Osteocyte (in vitro differentiated cells): ENCODE measurements at places on chromosomes 3 and 15. TPM values are rescaled to one million over a fixed set of nuclear protein-coding genes. Genes with fewer than 3 reads are reported as not detected.

Gene RHCG
- total RNA-seq: not detected in 2 replicates

Gene CPB1
- not detected in 2 replicates for total RNA-seq

Gene GOLGA8J
- 0.34 TPM in 1 of 2 replicates, not detected in the other for total RNA-seq

Gene SYNM
- total RNA-seq: 5.5 and 5.9 TPM in 2 replicates

Gene PLCH1
- total RNA-seq: not detected in 2 replicates

Gene SCAPER
- 18.6 and 20.0 TPM in 2 replicates for total RNA-seq

GRCh38 chr3:101010296-101010695 lies 17.1 kb upstream of the ABI3BP start:
- DNase-seq: no peak
- no peak overlapping the region for H3K4me3 ChIP-seq
- H3K27me3 ChIP-seq: no peaks in the 10 kb centered on the region
- peak overlapping the region; percentile 82 for H3K27ac ChIP-seq
- peaks cover 40% of the 10 kb centered on the region for H3K4me1 ChIP-seq

DNA sequence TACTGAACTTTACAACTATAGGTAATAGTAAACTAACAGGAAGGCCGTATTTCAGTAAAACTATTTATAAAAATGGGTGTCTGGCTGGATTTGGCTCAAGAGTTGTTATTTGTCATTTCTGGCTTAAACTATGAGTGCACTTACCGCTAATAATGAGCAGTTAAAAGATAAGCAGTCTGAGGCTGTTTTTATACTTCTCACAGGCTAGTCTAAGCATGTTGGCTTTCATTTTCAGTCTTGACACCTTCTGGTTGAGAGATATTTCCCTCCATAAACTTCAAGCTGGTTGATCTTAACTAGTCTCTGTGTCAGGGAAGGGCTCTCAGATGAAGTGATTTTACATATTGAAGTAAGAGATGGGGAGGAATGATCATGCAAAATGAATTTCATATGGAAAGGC lies 96.1 kb downstream of the RSRC1 start:
- no peak overlapping the region for H3K27ac ChIP-seq
- H3K36me3 ChIP-seq: peaks cover 12% of the 10 kb centered on the region
- H3K4me1 ChIP-seq: no peaks in the 10 kb centered on the region

- H3K36me3 ChIP-seq: no peaks in the 10 kb centered on the region
- no peak overlapping the region for H3K4me3 ChIP-seq
- no peak overlapping the region for H3K27ac ChIP-seq
- DNase-seq: no peak
These were observed 640.5 kb upstream of the GRM7 start for GRCh38 chr3:6220447-6220846.

GRCh38 chr15:84598993-84599392 lies 1.8 kb upstream of the ZSCAN2 start:
- H3K4me1 ChIP-seq: peaks cover 25% of the 10 kb centered on the region
- no peak for DNase-seq
- H3K4me3 ChIP-seq: peak overlapping the region; percentile 42
- no peak overlapping the region for H3K27ac ChIP-seq
- H3K36me3 ChIP-seq: peaks cover 4% of the 10 kb centered on the region

DNA sequence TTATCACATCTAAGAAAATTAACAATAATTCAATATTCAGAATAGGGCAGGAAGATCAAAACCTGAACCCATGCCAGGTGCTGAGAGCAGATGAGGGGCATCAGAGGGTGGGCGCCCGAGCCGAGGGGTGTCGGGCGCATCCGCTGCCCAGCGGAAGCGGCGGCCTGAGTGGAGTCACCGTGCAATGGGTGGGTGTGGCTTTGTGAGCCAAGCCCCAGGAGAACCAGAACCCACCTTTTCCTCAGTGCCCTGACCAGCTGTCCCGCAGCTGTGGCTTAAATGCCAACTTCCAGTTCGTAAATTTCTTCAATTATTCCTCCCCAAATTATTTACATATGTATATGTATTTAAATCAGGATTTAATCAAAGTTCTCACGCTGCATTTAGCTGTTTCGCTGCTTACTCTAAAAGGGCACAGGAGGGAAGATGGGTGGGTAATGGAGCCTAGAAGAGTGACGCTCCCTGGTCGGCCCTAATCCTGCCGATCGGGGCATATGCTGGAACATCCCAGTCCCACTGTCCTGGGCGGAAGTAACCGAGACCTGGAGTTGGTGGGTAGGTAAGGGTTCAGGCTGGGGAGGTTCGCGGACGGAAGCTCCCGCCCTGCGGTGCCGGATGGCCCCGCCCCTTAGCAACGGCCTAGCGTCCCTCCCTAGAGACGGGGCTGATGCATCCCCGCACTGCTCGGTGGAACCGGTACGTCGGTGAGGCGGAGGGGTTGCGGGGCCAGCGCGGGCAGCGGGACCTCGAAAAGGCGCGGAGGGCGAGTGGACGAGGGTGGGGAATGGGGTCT lies 1.3 kb downstream of the DNAH1 start:
- H3K4me3 ChIP-seq: peak overlapping the region; percentile 48
- H3K27ac ChIP-seq: no peak overlapping the region
- peaks cover 4% of the 10 kb centered on the region for H3K4me1 ChIP-seq
- no peaks in the 10 kb centered on the region for H3K36me3 ChIP-seq

GRCh38 chr3:51934991-51935885 lies 6.5 kb downstream of the RRP9 start:
- H3K4me1 ChIP-seq: peaks cover 2% of the 10 kb centered on the region
- no peaks in the 10 kb centered on the region for H3K27me3 ChIP-seq
- no peak overlapping the region for H3K4me3 ChIP-seq
- DNase-seq: peak; percentile 81
- no peak overlapping the region for H3K27ac ChIP-seq

DNA sequence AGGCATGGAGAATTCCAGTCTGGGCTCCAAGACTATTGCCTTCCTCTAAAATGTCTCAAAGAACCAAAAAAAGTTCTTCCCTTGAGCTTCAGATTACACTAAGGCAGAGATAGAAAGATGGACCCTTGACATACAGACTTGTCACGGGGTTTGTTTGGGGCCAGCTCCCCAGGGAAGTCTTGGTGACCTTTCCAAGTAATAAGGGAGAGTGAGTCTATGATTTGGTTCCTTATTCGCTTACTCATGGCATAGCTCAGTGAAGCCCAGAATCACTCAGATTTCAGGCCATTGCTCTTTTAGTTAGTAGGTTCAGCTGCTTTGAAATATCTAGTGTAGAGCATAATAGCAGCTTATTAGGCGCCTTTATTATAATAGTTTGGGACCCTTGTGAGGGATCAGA lies 90.3 kb downstream of the PLCL2 start:
- H3K27me3 ChIP-seq: no peaks in the 10 kb centered on the region
- no peak overlapping the region for H3K4me3 ChIP-seq
- no peak overlapping the region for H3K27ac ChIP-seq
- no peaks in the 10 kb centered on the region for H3K4me1 ChIP-seq
- H3K36me3 ChIP-seq: no peaks in the 10 kb centered on the region

- H3K36me3 ChIP-seq: peaks cover 38% of the 10 kb centered on the region
- H3K4me3 ChIP-seq: peak overlapping the region; percentile 55
- H3K27ac ChIP-seq: peak overlapping the region; percentile 83
- H3K27me3 ChIP-seq: no peaks in the 10 kb centered on the region
- DNase-seq: no peak
- H3K4me1 ChIP-seq: peaks cover 81% of the 10 kb centered on the region
These were observed 52.1 kb downstream of the VGLL4 start for GRCh38 chr3:11591391-11592282.

- no peak overlapping the region for H3K4me3 ChIP-seq
- H3K36me3 ChIP-seq: no peaks in the 10 kb centered on the region
- H3K27ac ChIP-seq: no peak overlapping the region
- H3K4me1 ChIP-seq: no peaks in the 10 kb centered on the region
These were observed 699.1 kb downstream of the MCTP2 start for GRCh38 chr15:94930441-94930840.

DNA sequence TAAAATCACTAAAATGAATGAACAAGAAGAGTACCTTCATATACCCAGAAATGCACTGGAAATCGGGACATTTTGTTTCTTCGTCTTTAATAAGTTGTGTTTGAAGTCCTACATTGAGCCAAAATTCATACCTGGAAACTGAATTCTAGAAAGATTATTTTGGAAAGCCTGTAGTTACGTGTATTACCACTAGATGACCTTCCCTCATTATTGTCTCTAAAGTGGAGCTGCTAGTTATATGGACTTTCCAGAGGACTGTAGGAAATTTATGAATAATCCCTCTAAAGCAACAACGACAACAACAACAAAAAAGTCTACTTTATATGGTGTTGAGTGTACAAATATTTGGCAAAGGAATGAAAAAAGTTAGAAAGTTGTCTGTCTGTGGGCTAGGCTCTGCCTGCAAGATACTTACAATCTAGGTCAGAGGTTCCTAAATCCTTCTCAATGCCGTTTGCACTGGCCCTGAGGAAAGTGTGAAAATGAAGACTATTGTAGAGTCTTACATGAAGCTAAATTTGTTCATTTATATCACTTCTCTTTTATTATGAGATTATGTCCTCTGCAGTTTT lies 234.8 kb upstream of the NR2E3 start:
- H3K27ac ChIP-seq: no peak overlapping the region
- no peaks in the 10 kb centered on the region for H3K36me3 ChIP-seq
- H3K4me1 ChIP-seq: peaks cover 13% of the 10 kb centered on the region
- no peak for DNase-seq
- no peak overlapping the region for H3K4me3 ChIP-seq

DNA sequence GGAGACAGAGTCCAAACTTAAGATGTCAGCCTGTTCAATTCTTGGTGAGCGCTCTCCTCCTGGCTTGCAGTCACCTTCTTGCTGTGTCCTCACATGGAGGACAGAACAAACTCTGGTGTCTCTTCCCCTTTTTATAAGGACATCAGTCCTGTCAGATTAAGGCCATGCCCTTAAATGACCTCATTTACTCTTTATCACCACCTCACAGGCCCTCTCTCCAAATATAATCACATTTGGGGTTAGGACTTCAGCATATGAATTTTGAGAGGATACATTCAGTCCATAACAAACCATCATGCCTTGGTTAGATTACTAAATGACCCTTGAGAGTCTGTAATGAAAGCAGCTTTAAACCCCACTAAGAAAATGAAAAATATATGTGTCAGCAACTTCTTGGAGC lies 175.2 kb downstream of the TAFA4 start:
- no peak overlapping the region for H3K27ac ChIP-seq
- no peaks in the 10 kb centered on the region for H3K4me1 ChIP-seq
- H3K27me3 ChIP-seq: no peaks in the 10 kb centered on the region

GRCh38 chr3:79729096-79729495 lies 38.7 kb downstream of the ROBO1 start:
- no peak overlapping the region for H3K27ac ChIP-seq
- H3K36me3 ChIP-seq: no peaks in the 10 kb centered on the region
- no peak overlapping the region for H3K4me3 ChIP-seq
- no peaks in the 10 kb centered on the region for H3K27me3 ChIP-seq
- no peak for DNase-seq

GRCh38 chr3:187104342-187104741 lies 35.0 kb downstream of the RPL39L start:
- H3K27me3 ChIP-seq: no peaks in the 10 kb centered on the region
- H3K4me1 ChIP-seq: peaks cover 12% of the 10 kb centered on the region
- H3K36me3 ChIP-seq: peaks cover 2% of the 10 kb centered on the region

- no peak overlapping the region for H3K4me3 ChIP-seq
- no peaks in the 10 kb centered on the region for H3K27me3 ChIP-seq
- H3K27ac ChIP-seq: no peak overlapping the region
- peaks cover 3% of the 10 kb centered on the region for H3K36me3 ChIP-seq
- DNase-seq: no peak
These were observed 177.3 kb upstream of the GOLIM4 start for GRCh38 chr3:168273036-168273435.

- H3K4me3 ChIP-seq: peak within 1 kb of the TSS; percentile 74
- DNase-seq: peak; percentile 83
- H3K4me1 ChIP-seq: peaks cover 20% of the 10 kb centered on the region
- peaks cover 49% of the 10 kb centered on the region for H3K27me3 ChIP-seq
- no peak within 1 kb of the TSS for H3K27ac ChIP-seq
These were observed at the start of gene FAM174B for GRCh38 chr15:92655178-92655995. Gene FAM174B, minus strand, starts transcription at chr15:92655775.

GRCh38 chr3:56096999-56097398 lies 371.3 kb downstream of the ERC2 start:
- H3K27me3 ChIP-seq: peaks cover 2% of the 10 kb centered on the region
- peaks cover under 1% of the 10 kb centered on the region for H3K4me1 ChIP-seq
- DNase-seq: no peak
- no peaks in the 10 kb centered on the region for H3K36me3 ChIP-seq

GRCh38 chr15:72131922-72132321 lies 13.7 kb downstream of the SENP8 start:
- no peak overlapping the region for H3K27ac ChIP-seq
- H3K4me3 ChIP-seq: no peak overlapping the region
- no peak for DNase-seq
- H3K4me1 ChIP-seq: no peaks in the 10 kb centered on the region
- no peaks in the 10 kb centered on the region for H3K27me3 ChIP-seq
- H3K36me3 ChIP-seq: no peaks in the 10 kb centered on the region
